NCI-H2227 treated with DMSO at 0.1 percent for 48 hours (cell line): ENCODE measurements at places on chromosomes 3 and 15.

DNA sequence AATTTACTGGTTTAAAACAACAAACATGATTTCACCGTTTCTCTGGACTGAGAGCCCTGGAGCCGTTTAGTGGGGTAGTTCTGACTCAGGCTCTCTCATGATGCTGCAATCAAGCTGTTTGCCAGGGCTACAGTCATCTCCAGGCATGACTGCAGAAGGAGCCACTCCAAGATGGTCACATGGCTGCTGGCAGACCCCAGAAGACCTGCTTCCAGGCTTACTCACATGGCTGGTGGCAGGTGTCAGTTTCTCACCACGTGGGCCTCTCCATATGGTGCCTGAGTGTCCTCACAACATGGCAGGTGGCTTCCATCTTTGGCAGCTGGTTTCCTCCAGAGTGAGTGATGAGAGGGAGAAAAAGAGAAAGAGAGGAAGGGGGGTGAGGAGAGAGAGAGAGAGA is 378.3 kb upstream of the RGMA start:
- DNase-seq, result no peak

DNA sequence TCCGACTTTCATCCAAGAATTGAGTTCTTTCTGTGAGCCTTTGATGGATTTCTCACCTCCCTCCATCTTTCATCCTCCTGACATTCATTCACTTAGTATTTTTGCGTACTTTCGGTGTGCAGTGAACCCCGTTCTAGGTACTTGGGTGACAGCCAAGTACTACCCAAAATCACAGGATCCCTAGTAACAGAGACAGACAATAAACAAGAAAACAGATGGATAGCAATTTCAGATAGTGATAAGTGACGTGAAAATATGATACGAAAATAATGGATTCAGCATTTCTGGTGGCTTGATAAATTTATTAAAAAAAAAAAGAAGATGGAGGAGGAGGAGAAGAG is 264 bp upstream of the CMTM6 start:
- no peak for DNase-seq

DNA sequence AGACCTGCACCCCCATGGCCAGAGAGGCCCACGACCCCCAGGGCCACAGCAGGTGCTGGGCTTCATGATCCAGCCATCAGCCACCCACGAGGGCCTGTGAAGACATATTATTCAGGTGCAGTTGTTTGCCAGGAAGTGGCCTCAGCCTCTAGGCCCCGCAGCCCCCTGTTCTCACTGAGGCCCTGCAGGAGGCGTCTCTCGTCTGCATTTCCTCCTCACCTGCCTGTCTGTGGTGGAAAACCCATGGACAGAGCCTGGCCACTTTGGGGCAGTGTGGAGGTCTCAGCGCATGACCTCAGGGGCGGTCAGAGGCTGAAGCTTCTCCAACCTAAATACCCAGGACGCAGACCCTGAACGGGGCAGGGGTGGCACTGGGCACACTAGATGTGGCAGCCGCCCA is 18.6 kb downstream of the UROC1 start:
- no peak for DNase-seq

DNA sequence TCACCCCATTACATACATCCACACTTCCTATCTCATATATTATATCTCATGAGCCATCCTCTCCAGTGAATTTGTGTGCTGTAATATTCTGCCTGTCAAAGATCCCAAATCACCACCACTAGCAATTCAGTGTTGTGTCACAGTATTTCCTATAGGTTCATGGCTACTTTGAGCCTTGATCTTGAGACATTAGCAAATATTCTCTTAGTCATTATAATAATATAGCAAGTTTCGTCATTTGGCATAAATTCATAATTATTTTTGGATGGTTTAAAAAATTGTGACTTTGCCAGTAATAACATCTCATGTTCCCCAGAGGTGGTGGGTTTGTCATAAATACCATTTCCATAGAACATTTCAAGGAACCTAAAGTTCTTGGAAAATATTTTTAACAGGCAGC is 47.7 kb downstream of the CMSS1 start:
- DNase-seq, result no peak

DNA sequence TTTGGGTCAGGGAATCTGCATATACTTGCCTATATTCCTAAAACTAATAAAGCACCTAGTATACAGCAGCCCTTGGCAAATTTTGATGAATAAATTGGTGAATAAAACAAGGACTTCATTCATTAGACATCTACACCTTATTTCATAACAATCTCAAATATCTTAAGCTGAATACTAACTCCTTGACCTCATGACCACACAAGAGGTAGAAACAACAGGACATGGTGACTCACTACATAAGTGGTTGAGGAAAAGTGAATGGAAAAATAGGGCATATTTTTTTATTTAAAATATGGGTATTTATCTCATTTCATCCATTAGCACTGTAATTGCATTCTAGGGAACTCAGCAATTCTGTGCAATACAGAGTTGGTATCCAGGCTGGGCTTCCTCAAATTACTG is 7.8 kb upstream of the STAC start:
- no peak for DNase-seq

- no peak for DNase-seq
These were observed 1.9 kb downstream of the UQCRC1 start for GRCh38 chr3:48607519-48607918.

GRCh38 chr3:26081166-26081565 is 291.3 kb downstream of the OXSM start:
- DNase-seq, result no peak

GRCh38 chr3:33061782-33062181 is 35.2 kb downstream of the GLB1 start:
- DNase-seq, result no peak
